ENCODE measurements at places on chromosomes 11 and 22. TPM values are rescaled to one million over a fixed set of nuclear protein-coding genes. Genes with fewer than 3 reads are reported as not detected.

The FAM83F gene
- 18.5 TPM for total RNA-seq

The OR5D16 gene
- total RNA-seq: not detected

The APOBEC3H gene
- total RNA-seq: 0.17 TPM

The DBX1 gene
- not detected for total RNA-seq

The EFCAB6 gene
- 3.4 TPM for total RNA-seq

The PTPRCAP gene
- 2.4 TPM for total RNA-seq

The OR2AG1 gene
- total RNA-seq: not detected

The OR4A16 gene
- not detected for total RNA-seq

The OR4D5 gene
- 2.4 TPM for total RNA-seq

The CCDC188 gene
- 0.44 TPM for total RNA-seq

The CABP4 gene
- total RNA-seq: 0.69 TPM

The DDIAS gene
- total RNA-seq: 0.89 TPM

The CALCB gene
- 1.3 TPM for total RNA-seq

The MRTFA gene
- total RNA-seq: 15.2 TPM

The CYP2D6 gene
- 0.46 TPM for total RNA-seq

The MRGPRX1 gene
- total RNA-seq: not detected

The A4GALT gene
- 3.6 TPM for total RNA-seq

The APOL5 gene
- not detected for total RNA-seq

The CCDC81 gene
- 0.28 TPM for total RNA-seq

The CCDC73 gene
- 0.06 TPM for total RNA-seq

The APOA4 gene
- not detected for total RNA-seq

The SLC22A9 gene
- total RNA-seq: not detected

The DRD2 gene
- total RNA-seq: not detected

The PANX3 gene
- total RNA-seq: not detected

The CCDC116 gene
- total RNA-seq: 0.12 TPM

The GPR83 gene
- total RNA-seq: not detected

The SCN3B gene
- total RNA-seq: 1.7 TPM

The ACER3 gene
- total RNA-seq: 8.3 TPM

The OR56A1 gene
- not detected for total RNA-seq

The SCT gene
- total RNA-seq: 0.58 TPM

The OR10D3 gene
- not detected for total RNA-seq

The KCNJ11 gene
- total RNA-seq: 11.0 TPM

The EHD1 gene
- 16.6 TPM for total RNA-seq

The DLG2 gene
- total RNA-seq: 5.4 TPM

The BRSK2 gene
- 77.6 TPM for total RNA-seq

The SYT13 gene
- 15.4 TPM for total RNA-seq
